ENCODE measurements at places on chromosomes 12 and 14.
A peak's percentile ranks its signal among the peaks of the same experiment; 100 is the strongest.

GRCh38 chr12:122062832-122063693, 15.5 kb upstream of the MLXIP start:
- no peak for DNase-seq

GRCh38 chr14:67241411-67242167, at the start of gene PALS1:
Gene PALS1 (plus strand): TSS chr14:67241435. CDS start chr14:67279171, 37,736 bp downstream.
- peak; percentile 58 for DNase-seq

GRCh38 chr12:59887178-59887577, 291.3 kb downstream of the SLC16A7 start:
- DNase-seq: no peak

DNA sequence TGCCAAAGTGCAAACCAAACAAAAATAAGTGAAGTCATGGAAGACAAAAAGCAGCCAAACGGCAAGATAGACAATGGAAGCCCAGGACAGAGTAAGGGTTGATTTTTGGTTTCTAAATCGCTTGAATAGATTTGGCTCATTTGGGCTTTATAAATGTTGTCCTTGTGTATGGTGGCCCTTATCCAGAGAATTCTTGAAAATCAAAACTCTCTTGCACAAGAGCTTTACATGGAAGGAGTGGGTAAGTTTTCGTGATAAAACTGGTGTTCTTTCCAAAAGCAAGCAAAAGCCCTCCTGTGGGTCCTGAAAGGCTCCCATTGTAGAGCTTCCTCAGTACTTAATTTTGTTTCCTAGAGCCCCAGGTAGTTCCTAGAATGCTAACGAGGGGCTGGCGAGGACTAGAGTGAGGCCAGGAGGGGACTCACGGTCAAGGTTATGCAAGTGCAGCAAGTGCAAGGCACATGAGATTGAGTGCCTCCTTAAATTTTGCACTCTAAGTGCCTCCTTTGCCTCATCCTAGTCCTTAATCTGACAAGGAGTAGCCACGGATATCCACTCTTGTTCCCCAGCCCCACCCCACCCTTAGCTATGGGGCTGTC, 4.1 kb downstream of the SIX6 start:
- no peak for DNase-seq

Data from stimulated activated CD4-positive, alpha-beta T cell treated with anti-CD3 and anti-CD28 coated beads, Interleukin-4, amount 100 ng/mL, for 24 hours (primary cell).